Activated CD4-positive, alpha-beta T cell treated with anti-CD3 and anti-CD28 coated beads, Interleukin-2, amount 10 ng/mL, durations not matched to agents 7 days and 5 days (primary cell): ENCODE measurements at places on chromosomes 7 and 10. TPM values are rescaled to one million over a fixed set of nuclear protein-coding genes. Genes with fewer than 3 reads are reported as not detected.

The NRP1 gene
- total RNA-seq = 0.40 TPM

The PTEN gene
- total RNA-seq = 91.3 TPM

The WNT8B gene
- 0.40 TPM for total RNA-seq

The FANK1 gene
- 0.35 TPM for total RNA-seq

The SPDYE9 gene
- total RNA-seq = not detected

The CDH23 gene
- 4.0 TPM for total RNA-seq

The GIMAP6 gene
- total RNA-seq = 109 TPM
